ENCODE measurements at places on chromosomes 6 and 20.

DNA sequence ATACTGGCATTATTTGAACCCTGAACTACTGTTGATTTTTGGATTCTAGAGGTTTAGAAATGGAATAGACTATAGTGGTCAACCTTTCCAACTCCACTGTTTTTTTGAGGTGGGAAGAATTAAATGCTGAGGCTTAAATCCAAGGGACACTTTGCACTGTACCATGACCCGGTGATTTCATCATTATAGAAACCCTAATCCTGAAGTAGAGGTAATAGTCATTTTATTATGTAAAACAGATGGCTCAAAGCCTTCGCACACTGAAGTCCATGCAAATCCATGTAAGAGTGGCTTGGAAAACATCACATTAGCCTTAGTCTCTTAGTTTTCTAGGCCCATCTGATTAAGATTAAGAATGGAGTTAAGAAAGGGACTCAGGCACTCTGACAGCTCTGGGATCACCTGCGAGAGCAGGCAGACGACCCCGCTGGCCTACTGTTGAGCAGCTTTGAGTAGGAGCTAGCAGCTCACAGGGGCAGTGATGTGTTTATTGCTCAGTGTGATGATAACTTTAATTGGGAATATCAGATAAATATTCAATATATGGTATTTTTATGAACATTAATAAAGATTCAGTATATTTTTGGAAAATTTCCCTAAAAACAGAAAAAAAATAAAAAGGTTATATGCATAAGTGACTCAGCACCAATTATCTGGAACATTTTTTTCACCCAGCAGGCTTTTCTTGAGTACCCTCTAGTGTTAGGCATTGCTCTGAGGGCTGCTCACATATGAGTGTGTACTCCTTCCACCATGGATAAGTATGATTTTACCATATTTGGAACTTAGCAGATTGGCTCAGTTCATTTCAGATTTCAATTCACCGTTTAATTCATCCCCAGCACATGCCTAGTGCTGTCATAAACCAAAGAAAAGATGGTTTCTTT lies 13.4 kb downstream of the SLX4IP start:
- no peak for DNase-seq

- DNase-seq: peak; percentile 66
These were observed 55.6 kb upstream of the CARMIL1 start for GRCh38 chr6:25223490-25223991.

- peak; percentile 21 for DNase-seq
These were observed at the start of gene SNX21 for GRCh38 chr20:45833030-45833882. Gene SNX21 (plus strand): TSS chr20:45833799. CDS start chr20:45833920, 121 bp downstream.

- no peak for DNase-seq
These were observed 214.3 kb downstream of the ZMYND8 start for GRCh38 chr20:47141941-47142773.

DNA sequence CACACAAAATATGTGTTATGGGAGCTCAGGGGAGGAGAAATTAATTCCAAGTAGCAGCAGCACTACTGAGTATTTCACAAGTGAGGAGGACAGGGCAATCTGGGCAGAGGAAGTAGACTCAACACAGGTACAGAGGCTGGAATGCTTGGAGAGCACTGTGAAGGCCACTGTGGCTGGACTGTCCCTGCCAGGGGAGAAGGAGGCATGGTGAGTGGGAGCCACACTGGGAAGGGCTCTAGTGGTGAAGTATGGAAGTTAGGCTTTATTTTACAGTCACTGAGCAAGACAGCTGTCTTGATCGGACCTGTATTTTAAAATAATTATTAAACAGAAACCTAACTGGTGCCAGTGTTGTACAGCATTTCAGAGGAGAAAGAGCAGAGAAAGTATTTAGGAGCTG lies 28.8 kb downstream of the FAM229B start:
- DNase-seq: no peak

DNA sequence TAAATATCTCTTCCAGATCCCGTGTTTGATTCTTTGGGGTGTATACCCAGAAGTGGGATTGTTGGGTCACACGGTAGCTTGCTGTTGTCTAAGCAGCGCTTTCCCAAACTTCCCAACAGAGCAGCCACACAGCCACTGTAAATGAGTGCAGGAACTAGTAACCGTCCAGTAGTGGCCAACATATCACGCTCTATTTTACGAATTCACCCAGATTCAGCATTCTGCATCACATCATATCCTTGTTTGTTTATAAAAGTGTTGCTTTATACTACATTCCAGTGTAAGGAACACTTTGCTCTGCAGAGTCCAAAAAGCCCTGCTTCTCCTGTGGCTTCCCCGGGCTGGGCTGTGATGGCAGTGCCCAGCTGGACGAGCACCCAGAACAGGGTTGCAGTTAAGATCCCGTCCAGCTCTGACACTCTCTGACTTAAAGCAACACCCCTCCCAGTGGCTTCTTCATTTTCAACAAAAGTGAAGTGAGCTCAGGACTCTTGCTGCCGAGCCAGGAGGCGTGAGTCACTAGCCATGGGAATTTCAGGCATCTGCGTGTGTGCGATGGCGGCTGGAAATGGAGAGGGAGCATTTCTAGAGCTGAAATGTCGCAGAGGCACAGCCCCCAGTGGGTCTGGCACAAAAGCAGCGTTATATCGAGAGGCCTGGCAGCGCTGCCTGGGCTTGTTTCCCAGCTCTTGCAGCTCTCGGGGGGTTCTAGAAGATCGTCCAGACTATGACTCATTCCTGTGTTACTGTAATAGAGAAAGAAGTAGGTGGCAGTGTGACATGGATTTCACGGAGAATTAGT lies 216.3 kb upstream of the ECI2 start:
- DNase-seq: no peak

GRCh38 chr6:5234874-5235273 lies 25.9 kb downstream of the LYRM4 start:
- no peak for DNase-seq

- DNase-seq: no peak
These were observed 426.6 kb upstream of the MAP3K7 start for GRCh38 chr6:91013511-91013910.

DNA sequence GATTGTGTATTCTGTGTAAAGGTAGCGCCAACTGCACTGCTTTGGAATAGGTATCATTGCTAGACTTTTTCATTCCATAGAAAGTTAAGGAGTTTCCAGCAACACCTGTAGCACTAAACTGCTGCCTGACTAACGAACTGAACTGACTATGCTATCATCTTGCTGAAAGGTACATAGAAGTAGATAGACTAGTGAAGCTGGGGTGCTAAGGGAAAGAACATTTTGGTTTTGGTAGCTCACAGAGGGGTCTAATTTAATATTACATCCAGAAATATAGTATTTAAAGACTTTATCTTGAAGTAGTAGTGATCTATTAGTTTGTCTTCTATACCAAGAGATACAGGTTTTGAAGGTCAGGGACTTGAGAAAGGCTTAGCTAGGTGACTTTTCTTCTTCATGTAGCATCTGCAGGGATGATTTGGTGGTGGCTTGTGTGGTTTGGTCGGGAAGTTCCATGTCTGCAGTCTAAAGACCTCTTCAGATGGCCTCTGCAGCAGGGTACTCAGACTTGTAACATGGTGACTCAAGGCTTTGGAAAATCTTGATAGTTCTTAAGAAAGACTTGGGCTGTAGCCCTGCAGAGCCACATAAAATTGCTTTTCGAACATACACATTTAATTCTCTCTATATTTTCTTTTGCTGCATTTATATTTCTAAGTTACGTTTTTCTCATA lies 10.2 kb downstream of the SENP6 start:
- DNase-seq: peak; percentile 35

DNA sequence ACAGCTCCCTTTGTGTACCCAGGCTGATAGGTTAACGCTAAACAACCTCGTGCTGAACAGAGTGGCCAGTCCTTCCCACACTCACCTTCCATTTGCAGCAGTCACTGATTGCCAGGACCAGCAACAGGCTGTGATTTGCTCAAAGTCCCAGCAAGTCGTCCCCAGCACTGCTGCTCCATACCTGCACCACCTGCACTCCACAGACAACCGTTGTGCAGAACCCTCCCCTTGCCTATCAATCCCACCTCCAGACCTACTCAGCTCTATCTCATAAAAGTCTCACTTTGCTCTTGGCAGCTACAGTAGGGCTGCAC lies 43.1 kb upstream of the SCML4 start:
- DNase-seq: no peak

- no peak for DNase-seq
These were observed 43.1 kb upstream of the RNF182 start for GRCh38 chr6:13881621-13882165.

- DNase-seq: no peak
These were observed 10.1 kb downstream of the EZR start for GRCh38 chr6:158808941-158809678.

DNA sequence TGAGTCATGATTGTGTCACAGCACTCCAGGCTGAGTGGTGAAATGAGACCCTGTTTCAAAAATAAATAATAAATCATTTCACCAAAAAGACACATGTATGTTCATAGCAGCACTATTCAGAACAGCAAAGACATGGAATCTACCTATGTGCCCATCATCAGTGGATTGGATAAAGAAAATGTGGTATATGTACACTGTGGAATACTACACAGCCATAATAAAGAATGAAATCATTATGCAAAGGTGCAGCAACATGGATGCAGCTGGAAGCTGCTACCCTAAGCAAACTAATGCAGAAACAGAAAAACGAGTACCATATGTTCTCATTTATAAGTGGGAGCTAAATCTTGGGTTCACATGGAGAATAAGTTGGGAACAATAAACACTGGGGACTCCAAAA lies 33.1 kb downstream of the ZNF451 start:
- no peak for DNase-seq

DNA sequence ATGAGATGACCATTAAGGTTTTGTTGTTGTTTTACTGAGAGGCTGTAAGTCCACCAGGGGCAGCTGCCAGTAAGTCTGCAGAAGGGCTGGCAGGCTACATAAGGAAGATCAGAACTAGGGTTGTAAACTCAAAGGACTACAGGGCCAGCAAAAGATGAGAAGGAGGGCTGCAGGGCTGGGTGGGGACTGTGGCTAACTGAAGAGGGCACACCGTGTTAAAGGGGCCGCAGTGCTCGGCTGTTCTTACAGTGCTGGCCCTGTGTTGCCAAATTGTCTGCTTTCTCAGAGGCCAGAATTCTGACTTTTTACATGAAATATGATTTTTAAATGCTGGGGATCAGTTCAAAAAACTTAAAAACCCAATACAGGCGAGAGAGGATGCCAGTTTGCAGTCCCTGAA lies 25.5 kb upstream of the ZNF318 start:
- no peak for DNase-seq

- no peak for DNase-seq
These were observed 195.3 kb upstream of the SULF2 start for GRCh38 chr20:47980336-47981177.

DNA sequence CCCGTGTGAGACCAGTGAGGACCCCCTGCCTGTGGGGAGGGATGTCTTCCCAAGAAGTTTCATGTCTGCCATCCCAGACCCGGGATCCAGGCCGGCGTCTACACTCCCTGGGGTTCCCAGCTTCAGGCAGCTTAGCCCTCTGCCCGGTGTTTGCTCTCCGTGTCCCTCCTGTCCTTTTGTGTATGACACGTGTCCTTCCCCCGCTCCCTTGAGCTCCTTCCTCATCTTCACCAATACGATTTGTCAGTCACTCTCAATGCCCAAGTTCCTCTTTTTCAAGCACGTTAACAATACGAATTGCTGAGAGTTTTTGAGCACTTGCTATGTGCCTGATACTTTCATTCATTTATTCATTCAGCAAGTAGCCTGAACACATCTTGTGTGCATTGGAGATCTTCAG lies 115.6 kb upstream of the PTPN1 start:
- DNase-seq: no peak

- no peak for DNase-seq
These were observed 929.5 kb downstream of the KIF16B start for GRCh38 chr20:15643713-15644112.

DNA sequence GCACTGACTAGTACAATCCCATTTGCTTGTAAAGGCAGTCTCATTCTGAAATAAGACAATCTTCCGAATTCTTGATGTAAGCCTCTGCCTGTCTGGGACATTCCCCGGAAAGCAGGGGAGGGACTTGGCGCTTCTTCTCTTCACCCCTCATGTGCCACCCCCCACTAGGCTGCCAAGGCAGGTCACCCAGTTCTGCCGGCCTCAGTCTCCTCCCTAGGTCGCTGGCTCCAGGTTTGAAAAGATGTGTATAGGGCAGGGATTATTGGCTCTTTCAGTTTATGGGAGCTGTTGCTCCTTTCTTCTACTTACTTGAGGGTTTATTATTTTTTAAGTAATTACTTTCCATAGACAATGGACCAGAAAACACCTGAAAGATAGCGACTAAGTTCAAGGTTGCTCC lies 158.1 kb upstream of the RPS6KA2 start:
- no peak for DNase-seq

GRCh38 chr20:33132513-33133372 lies 35.2 kb upstream of the BPIFA2 start:
- DNase-seq: no peak

DNA sequence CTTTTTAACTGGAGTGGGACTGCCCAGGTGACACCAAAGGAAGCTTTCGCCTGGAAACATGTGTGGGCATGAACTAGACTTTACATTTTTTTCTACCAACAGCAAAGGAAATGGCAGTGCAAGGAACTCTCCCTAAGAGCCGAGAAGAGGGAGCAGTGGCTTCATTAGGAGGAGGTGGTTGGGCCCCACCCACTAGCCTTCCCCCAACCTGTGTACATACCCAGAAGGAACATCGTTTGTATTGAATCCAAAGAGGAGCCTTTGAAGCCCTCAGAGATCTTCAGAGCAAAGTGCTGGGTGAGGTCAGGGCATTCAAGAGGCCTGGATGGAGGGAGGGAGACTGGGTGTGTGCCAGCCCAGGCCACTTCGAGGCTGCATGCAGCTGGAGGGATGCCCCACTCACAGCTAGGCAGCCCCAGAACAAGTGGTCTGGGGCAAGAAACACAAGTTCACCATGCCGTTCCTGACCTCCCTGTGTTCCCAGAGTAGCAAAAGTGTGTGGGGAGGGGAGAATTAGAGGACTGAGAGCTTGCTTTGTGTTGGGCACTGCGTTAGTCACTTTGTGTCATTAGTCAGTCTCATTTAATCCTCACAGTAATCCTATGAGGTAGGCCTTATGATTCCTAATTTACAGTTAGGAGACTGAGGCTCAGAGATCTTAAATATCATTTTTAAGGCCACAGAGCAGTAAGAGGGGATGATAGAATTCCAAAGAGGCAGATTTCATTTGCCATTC lies 191.6 kb upstream of the SUPT3H start:
- DNase-seq: no peak

GRCh38 chr6:12415980-12416598 lies 125.9 kb downstream of the EDN1 start:
- no peak for DNase-seq

- DNase-seq: peak; percentile 95
These were observed 23.6 kb downstream of the VPS52 start for GRCh38 chr6:33247977-33248642.

DNA sequence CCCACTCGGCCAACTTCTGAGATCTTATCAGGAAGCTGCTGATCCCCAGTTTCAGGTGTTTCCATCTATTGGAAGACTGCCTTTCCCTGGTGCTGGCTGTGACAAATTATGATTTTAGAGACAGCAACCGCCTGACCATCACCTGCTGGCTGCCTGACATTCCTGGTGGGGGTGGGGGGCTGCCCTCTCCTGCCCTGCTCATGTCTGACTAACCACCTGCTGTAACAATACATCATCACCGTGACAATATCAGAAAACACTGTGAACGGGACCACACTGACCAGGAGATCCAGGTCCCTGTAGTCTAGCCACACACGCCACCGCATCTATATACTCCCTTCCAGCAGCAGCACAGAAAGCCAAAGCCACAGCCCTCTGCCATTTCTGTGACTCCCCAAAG lies 537.5 kb downstream of the QKI start:
- no peak for DNase-seq
